ENCODE measurements at places on chromosomes 13 and 19. TPM values are rescaled to one million over a fixed set of nuclear protein-coding genes. Genes with fewer than 3 reads are reported as not detected.

- no peak for DNase-seq
- H3K4me3 ChIP-seq = no peak overlapping the region
- peaks cover 9% of the 10 kb centered on the region for H3K36me3 ChIP-seq
- H3K4me1 ChIP-seq = peaks cover 91% of the 10 kb centered on the region
- no peaks in the 10 kb centered on the region for H3K27me3 ChIP-seq
Observed at GRCh38 chr13:46571909-46572595, 19.1 kb downstream of the LRCH1 start.

KRTDAP gene
- total RNA-seq = not detected

GRCh38 chr13:109255141-109255856 is 531.1 kb downstream of the IRS2 start:
- no peaks in the 10 kb centered on the region for H3K27me3 ChIP-seq
- no peaks in the 10 kb centered on the region for H3K4me1 ChIP-seq
- DNase-seq = no peak
- H3K36me3 ChIP-seq = no peaks in the 10 kb centered on the region
- H3K4me3 ChIP-seq = no peak overlapping the region

DNA sequence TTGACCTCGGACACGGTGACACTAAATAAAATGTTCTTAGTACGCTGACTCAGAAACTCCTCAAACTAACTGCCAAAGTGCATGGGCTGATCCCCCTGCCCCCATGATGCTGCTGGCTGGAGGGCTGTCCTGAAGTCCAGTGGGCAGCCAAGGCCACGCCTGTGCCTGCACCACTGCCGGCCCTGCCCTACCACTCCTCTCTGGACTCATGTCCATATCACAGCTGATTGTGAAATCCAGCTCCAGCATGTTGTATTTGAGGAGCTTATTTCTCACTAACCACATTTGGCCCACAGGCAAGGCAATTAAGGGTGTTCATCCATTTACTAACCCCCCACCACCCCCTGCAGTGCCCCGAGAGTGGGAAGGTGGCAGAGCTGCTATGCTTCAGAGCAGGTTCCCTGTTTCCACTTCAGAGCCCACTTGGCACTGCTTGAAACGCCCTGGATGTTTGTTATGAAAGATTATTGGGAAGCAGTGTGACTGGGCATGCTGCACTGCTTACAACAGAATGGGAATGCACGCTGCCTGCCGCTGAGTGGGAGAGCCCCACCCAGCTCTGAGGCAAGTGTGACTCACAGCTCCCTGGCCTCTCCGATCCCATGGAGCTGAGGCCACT is 114.0 kb downstream of the UQCRFS1 start:
- no peaks in the 10 kb centered on the region for H3K27me3 ChIP-seq
- no peak for DNase-seq
- no peaks in the 10 kb centered on the region for H3K4me1 ChIP-seq
- H3K36me3 ChIP-seq = no peaks in the 10 kb centered on the region

VSIG10L gene
- 0.95 TPM for total RNA-seq

DNA sequence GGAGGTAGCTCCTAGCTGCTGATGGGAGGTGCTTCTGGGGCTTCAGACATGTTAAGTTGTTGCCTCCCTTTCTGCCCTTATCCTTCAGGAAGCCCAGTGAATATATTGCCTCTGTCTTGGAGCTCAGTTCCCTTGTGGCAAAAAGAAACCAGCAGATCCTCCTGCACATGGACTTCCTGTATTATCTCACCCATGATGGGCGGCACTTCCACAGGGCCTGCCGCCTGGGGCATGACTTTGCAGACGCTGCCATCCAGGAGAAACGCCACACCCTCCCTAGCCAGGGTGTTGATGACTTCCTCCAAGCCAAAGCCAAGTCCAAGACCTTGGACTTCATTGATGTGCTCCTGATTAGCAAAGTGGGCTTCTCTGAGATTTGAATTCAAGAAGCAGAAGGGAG is 6.0 kb upstream of the CYP4F12 start:
- no peaks in the 10 kb centered on the region for H3K36me3 ChIP-seq
- H3K4me3 ChIP-seq = no peak overlapping the region
- H3K27me3 ChIP-seq = peaks cover 20% of the 10 kb centered on the region
- no peak overlapping the region for H3K27ac ChIP-seq
